ENCODE measurements at places on chromosomes 16 and 17.

GRCh38 chr16:11291091-11291703 lies 10.1 kb upstream of the PRM1 start:
- DNase-seq, result no peak

- no peak for DNase-seq
These were observed 885 bp upstream of the SLC35B1 start for GRCh38 chr17:49708515-49709183.

DNA sequence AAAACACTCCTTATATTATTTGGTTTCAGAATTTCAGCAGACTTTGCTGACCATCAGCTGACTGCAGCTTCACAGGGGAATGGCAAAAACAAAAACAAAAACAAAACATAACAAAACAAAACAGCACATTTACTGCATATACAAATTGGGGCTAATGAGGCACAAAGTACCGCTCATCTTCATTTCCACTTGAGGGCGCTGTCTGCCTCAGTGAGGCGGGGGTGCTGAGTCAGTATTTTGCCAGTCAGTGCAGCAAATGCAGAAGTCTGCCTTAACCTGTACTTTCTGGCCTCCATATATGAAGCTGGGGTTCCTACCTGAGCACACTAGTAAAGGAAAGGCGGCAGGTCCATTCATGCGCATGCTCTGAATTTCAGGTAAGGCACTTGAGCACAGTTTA lies 13.5 kb upstream of the DYNLRB2 start:
- peak; percentile 56 for DNase-seq

DNA sequence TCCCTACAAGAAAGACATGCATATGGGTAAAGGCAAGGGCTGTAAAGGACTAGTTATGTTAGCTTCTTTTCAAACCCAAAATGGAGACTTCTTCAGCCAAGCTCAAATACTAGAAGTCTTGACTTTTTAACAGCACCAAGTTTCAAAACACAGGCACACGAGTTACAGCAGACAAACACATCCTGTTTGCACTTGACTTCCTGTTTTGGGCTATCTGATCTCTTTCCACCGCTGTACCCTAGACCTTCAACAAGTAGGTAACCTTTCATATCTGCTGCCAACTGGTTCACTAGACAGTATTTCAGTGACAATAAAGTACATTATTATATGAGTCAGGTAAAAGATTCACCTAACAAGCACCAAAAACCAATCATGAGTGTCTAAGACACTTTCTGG lies 12.3 kb downstream of the RFFL start:
- peak; percentile 82 for DNase-seq

DNA sequence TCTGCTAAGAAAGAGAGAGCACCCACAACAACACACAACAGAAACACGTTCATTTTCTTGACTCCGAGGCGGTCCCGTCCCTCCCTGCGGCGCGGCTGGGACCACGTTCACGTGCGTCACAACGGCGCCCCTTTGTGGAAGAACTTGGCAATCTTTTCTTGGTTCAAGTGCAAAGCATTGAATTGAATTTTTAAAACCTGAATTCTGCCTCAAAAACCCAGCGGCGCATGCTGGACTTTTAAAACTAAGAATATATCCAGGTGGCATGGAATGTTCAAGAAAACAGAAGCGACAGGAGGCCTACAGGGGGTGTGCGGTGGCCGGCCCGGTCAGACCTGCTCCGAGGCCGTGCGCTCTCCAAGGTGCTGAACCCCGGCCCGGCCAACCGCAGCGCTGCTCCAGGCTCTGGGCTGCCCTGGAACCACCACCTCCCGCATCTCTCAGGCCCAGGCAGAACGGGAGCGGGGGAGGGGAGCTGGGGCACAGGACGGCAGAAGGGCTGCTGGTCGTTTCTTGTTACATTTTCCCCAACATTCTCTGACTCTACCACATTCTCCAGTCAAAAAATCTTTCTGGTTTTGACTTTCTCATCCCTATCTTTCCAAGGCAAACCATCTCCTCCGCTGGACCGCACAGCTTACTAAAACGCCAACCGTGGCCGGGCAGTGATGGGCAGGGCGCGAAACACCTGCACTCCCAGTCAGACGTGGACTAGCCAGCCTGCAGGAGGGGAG lies 3.4 kb upstream of the HEXD start:
- peak; percentile 78 for DNase-seq

GRCh38 chr17:69047368-69048263 lies 13.1 kb downstream of the ABCA9 start:
- DNase-seq, result no peak

DNA sequence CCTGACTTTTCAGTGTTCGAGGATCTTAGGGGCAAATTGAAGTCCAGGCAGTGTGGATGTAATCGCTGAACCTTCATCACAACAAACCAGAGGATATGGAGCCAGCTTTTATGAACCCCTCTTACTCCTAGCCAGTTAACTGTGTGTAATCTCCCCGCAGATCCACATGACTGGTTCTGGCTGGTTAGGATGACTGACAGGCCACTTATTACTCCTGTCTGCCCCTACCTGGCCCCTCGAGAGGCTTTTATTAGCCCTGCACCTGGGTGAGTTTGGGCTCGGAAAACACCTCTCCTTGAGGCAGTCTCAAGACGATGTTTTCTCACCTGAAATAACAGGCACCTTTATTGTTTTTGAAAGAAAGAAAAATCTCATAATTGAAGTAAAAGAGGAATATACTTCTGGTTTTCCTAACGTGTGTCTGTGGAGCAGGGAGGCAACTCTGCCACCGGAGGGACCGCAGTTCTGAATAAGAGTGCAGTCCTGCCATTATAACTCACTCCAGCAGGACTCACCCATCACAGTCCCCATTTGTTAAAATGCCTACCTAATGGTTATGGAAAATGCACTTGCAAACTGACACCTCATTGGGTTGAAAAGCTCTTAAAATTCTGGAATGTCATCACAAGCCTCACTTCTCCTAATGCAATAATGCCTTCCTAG lies 291.9 kb upstream of the N4BP1 start:
- DNase-seq, result no peak

GRCh38 chr16:8376858-8377257 lies 213.5 kb downstream of the TMEM114 start:
- DNase-seq, result no peak

- DNase-seq, result no peak
These were observed 92.8 kb downstream of the CDC27 start for GRCh38 chr17:47096343-47096742.

DNA sequence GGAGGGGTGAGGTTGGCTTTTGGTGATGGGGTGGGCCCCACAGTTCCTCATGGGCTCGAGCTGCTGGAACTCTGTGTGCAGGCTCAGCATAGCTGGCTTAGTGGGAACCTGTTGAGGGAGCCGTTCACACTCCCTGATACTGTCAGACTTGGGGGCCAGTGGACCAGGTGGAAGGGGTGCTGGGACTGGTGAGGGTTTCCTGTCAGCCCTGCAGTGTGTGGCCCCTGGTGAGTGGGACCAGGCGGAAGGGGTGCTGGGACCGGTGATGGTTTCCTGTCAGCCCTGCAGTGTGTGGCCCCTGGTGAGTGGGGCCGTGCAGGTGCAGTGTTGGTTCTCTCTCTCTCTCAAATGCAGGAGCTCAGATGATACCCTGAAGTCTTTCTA lies 45.1 kb upstream of the ZNF750 start:
- DNase-seq, result peak; percentile 60

DNA sequence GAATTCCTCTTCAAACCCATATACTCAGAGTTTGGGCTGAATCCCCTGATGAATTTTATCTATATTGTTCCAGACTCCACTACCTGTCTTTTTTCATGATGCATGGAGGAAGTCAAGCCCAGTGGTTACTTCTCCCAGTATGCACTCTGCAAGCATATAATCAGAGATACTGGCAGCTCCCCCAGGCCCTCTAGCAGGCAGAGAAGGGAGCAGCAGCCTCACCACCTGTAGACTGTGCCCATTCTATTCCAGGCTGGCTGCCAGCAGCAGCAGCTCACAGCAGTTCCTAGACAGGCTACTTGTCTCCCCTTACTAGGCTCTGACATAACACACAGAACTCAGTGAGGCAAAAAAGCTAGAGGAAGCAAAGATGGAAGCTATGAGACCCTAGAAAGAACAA lies 3.4 kb downstream of the MKS1 start:
- DNase-seq, result no peak

DNA sequence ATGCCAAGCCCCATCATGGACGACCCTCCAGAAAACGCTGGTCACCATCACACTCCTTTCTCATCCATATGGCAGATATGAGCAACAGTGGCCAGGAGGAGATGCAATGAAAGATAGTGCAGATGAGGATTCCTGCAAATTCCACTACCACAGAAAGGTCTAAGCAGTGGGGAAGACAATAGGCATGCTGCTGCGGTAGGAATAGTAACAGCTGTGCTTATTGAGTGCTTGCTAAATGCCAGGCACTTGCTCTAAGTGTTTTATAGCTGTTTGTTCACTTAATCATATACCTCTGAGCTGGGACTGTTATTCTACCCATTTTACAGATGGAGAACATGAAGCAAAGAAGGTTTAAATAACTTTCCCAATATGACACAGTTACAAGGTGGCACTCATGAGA lies 46.6 kb upstream of the AKAP1 start:
- no peak for DNase-seq

- no peak for DNase-seq
These were observed 14.6 kb downstream of the KIAA0513 start for GRCh38 chr16:85042167-85042526.

DNA sequence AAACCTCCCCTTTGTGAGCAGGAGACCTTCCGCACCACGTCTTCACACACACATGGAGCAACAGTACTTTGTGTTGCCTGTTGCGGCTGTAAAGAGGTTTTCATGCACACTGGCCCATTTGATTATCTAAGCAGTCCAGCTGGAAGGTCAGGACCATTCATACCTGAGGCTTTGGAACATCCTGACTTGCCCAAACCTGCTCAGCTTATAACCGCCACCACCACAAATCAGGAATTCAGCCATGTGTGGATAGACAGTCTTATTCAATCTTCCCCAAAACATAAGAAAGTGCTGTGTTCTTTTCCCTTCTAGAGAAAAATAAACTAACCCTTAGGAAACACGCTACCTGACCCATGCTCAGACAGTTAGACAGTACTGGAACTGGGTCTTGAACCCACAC lies 81.6 kb upstream of the XYLT1 start:
- no peak for DNase-seq

DNA sequence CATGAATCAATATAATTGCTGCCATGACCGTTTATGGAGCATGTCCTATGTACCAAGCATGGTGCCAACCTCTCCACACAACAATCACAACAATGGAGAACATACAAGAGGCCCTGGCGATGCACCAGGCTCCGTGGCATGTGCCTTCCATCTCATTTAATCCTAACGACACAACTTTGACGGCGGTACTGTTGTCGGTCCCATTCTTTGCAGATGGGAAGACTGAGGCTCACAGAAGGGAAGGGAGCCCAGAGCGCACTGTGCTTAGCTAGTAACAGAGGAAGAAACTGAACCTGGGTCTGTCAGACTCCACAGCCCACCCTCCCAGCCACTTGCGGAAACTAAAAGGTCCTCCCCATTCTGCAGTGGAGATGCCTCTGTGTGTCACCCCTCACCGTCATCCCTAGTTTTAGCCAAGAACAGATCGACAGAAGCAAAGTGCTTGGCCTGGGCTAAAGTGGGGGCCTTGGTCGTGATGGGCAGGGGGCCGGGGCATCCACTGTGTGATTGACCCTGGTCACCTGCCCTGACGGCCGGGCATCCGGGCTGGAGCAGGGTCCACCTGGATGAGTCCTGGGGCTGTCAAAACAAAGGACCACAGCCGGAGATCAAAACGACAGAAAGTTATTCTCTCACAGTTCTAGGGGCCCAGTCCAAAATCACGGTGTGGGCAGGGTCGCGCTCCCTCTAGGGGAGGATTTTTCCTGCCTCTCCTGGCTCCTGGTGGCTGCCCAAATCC lies 183.9 kb downstream of the C16orf95 start:
- DNase-seq, result no peak

GRCh38 chr16:1053700-1054368 lies 18.7 kb upstream of the SSTR5 start:
- no peak for DNase-seq

- DNase-seq, result no peak
These were observed 131.1 kb downstream of the PHKB start for GRCh38 chr16:47592232-47592631.

- no peak for DNase-seq
These were observed 64.5 kb upstream of the CIBAR2 start for GRCh38 chr16:85176541-85177447.

- DNase-seq, result no peak
These were observed 329 bp downstream of the SMARCD2 start for GRCh38 chr17:63842173-63842539.

DNA sequence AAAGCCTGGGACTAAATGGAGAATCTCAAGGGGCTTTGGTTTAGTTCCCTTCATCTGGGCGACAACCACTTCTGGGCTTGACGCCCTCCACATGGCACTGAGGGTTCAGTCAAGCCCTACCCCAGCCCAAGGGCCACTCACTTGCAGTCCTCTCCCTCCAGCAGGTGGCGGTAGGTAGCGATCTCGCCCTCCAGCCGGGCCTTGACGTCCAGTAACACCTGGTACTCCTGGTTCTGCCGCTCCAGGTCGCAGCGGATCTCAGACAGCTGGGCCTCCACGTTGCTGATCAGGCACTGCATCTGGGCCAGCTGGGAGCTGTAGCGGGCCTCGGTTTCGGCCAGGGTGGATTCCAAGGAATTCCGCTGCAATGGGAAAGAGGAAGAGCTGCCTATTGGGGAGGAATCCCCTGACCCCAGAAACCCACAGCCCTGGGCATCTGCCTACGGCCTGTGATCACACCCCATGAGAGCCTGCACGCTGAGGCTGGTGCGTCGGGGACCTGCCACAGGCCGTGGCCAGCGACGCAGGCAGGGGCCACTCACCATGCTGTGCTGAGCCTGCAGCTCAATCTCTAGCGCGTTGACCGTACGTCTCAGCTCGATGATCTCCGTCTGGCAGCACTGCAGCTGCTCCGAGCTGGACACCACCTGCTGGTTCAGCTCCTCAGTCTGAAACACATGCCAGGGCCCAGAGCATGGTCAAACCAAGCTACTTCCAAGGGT lies 2.7 kb downstream of the KRT36 start:
- no peak for DNase-seq

GRCh38 chr16:88365244-88365865 lies 17.4 kb upstream of the ZNF469 start:
- DNase-seq, result no peak

DNA sequence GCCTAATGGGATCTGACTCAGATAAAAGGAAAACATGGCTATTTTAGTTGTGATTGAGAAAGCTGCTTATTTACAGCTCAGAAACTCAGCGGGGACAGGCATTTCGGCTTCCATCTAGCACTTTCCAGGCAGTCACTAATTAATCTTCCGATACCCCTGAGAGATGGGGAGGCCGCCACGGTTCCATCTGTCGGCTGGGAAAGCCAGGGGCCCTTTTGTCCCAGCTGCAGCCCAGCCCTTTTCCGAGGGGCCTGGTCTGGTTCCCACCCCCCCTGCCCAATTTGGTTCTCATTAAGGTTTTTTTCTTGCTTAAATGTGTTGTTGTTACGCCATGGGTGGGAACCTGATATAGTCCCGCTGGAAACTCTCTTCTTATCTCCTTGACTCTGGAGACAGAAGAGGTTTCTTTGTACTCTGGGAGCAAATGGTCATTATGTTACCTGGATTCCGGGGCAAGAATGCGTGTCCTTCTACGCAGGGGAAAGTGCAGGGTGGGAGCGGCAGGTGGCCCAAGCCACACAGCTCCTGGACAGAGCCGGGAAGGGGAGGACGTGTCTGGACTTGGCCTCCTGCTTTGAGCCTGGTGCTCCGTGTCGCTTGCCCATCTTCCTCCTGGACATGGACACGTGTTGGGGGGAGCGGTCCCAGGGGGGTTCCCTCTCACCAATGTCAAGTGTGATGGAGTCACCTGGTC lies 50.9 kb upstream of the GSE1 start:
- no peak for DNase-seq
